ENCODE measurements at places on chromosomes 1 and 21.

DNA sequence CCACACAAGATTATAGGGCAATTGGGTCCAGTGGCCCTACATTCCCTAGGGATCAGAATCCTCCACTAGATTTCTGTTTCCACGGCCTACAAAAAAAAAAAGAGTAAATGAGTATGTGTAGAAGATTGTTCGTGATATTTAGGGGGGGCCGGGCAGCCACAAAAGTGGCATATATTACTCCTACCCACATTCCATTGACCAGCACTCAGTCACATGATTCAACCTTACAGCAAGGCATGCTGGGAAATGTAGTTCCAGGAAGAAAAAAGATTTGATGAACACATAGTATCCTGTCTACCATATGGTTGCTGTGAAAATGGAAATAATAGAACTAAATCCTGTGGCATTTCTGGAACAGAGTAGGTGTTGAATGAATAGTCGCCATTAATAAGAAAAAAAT, 43.4 kb upstream of the GJB5 start:
- DNase-seq, result no peak

DNA sequence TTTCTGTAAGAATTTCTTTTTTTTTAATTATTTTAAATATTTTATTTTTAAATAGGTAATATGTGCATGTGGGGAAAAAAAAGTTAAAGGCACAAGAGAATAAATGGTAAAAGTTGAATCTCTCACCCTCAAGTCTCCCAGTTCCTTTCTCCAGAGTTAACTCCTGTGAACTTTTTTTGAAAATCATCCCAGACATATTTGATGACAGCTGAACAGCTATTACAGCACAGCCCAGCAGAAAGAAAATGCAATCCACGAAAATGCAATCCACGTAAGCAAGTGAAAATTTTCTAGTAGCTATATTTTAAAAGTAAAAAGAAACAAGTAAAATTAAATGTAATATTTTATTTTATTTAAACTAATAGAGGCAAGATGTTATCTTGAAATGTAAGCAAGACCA, 310.0 kb upstream of the RUNX1 start:
- no peak for DNase-seq

DNA sequence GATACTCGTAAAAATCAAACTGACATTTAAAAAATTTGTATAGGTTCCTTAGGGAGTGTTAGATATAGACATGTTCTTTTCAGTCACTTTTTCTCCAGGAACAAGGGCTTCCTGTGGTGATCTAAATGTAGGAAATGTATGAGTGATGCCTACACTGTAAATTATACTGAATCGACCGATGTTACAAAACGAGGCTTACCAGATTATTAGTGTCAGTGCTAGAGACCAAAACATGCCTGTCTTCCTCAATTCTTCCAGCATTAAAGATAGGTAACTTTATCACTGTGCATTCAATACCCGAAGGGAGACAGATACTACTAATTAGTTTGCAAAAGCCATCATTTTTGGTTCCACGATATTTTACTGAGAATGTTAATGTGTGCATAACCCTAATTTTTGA, 86.1 kb downstream of the BRINP3 start:
- no peak for DNase-seq

GRCh38 chr1:208369658-208370057, 125.5 kb upstream of the PLXNA2 start:
- no peak for DNase-seq

DNA sequence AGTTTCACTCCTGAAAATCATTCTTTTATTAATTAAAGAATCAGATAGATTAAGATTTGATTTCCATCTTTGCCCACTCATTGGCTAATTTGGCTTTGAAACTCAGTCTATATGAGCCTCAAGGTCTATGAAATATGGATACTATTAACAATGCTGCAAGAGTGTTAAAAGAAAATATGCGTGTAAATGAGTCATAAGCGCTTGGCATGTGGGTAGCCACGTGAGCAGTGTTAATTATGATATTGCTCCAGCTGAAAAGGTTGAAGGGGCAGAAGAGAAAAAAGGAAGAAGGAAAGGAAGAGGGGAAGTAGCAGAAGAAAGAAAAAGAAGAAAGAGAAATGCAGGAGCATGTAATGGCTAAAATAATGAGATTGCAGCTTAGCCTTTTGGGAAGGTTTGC, 151.4 kb downstream of the CHRM3 start:
- no peak for DNase-seq

- DNase-seq, result no peak
These were observed 31.9 kb upstream of the SGIP1 start for GRCh38 chr1:66502086-66502485.

- no peak for DNase-seq
These were observed 76.6 kb downstream of the TGFBR3 start for GRCh38 chr1:91809317-91809716.

DNA sequence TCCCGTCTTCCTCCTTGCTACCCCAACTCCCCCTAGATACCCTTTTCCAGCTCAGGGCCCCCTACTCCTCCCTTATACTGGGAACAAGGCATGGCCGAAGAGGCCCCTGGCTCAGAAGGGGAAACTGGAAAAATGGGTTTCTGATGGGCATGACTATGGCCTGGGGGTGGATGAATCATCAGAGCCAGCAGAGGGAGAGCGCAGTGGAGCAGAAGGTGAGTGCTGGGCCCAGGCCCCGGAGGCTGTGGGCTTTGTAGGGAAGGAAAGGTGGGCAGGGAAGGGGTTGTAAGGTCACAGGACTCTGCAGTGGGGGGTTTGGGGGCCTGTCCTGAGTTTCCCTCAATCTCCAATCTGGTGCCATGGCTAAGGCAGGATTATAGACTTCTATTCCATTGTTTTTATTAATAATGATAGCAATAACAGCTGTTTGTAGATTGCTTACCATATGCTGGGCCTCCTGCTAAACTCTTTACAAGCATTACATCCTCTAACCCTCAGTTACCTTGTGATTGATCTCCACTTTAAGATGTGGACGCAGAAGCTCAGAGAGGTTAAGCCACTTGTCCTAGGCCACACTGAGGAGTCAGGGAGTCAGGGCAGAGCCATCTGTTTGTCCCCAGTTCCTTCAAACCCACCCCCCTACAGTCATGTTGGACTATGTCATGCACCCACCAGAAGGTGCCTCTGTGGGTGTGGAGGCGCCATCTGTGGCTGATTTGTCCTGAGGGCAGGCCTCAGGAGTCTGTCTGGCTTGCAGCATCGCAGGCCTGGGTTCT, 36.2 kb upstream of the ZNF362 start:
- no peak for DNase-seq

DNA sequence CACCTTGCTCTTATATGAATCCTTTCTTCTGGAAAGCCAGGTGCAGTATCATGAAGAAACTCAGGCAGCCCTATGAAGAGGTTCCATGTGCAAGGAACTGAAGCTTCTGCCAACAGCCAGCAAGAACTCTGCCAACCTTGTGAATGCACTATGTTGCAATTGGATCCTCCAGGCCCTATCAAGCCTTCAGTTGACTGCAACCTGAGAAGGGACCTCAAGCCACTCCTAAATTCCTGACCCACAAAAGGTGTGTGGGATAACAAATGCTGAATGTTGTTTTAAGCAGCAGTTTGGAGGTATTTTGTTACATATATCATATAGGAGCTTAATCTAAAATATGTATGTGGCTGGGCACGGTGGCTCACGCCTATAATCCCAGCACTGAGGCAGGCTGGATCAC, 84.0 kb downstream of the RERE start:
- no peak for DNase-seq

- no peak for DNase-seq
These were observed 10.6 kb downstream of the PGBD5 start for GRCh38 chr1:230415405-230416132.

- no peak for DNase-seq
These were observed 59.5 kb downstream of the AGPAT3 start for GRCh38 chr21:43924421-43925095.

DNA sequence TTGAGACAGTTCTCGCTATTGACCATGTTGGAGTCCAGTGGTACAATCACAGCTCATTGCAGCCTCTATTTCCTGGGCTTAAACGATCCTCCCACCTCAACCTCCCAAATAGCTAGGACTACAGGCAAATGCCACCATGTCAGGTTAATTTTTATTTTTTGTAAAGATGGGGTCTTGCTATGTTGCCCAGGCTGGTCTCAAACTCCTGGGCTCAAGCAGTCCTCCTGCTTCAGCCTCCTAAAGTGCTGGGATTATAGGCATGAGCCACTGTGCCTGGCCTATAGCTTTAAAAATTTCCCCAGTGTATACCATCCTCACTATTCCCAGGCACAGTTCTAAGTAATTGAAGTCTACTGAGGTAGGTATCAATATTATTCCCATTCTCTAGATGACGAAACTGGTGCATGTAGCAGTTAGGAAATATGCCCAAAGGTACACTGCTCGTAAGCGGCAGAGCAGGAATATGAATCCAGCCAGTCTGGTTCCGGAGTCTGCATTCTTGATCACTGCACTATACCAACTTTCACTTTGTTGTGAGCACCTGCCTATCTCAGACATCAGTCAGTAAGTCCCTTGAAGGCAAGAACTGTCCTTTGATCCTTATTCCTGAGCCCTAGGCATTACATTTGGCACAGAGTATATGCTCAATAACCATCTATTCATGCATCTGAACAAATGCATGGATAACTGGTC, 11.5 kb upstream of the SRP9 start:
- DNase-seq, result no peak

GRCh38 chr1:158179301-158180041, 1.2 kb upstream of the CD1D start:
- DNase-seq, result no peak

DNA sequence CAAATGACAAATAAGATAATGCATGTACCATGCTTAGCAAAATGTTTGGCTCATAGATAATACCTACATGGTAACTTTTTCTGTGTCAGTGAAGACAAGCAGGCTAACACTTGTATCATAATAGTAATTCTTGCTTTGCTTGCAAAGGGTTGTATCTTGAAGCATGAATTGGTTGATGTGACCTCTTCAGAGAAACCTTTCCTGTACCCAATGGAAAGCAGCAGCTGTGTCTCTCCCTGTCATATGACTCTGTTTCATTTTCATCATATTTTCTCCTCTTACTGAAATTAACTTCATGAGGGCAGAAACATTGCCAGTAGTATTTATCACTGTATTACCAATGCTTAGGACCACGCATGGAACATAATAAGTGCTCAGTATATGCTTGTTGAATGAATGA, 4.4 kb downstream of the SH2D1B start:
- no peak for DNase-seq

DNA sequence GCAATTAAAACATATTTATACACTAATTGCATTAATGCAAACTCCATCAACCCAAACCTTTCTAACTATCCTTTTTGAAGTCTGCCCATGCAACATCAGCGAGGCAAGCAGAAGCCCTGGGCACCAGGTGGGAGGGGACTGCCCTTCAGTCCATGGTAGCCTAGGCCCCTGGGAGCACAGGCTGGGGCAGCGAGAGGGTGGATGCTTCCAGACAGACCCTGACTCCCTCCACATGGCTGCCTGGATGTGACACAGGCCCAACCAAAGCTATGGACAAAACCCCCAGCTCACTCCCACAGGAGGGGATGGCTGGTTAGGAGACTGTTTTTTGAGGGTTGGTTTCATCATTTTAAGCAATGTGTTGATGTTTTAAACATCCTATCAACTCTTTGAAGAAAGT, 17.8 kb upstream of the LRRC47 start:
- DNase-seq, result no peak

DNA sequence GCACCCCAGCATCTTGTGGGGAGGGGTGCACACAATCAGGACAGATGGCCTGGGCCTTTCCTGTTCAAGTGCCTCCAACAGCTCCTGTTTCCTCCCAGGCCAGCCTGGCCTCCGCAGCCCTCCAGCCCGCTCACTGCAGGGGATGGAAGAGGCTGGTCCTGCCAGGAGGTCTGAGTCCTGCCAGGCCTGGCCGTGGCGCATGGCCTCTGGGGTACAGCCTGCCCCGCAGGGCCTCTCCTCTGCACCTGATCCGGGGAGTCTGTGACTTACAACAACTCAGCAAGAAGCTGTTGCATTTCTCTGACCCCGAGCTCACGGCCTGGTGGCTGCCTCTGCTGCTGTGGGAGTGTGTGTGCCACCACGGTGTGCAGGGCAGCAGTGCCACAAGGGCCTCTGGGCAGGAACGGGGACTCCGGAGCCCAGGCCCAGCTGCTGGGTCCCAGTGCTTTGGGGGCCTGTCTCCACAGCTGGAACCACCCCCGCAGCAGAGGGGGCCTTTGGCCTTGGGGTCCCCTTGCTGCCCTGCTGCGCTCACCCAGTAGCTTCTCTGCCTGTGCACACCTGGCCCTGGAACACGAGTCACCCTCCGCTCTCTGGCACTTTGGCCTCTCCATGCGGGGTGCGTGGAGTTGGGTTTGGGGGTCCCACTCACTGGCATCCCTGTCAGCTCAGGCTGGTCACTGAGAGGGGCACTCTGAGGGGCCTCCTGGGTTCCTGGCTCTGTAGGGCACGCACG, 17.4 kb upstream of the LRRC3 start:
- DNase-seq, result no peak

GRCh38 chr1:76053021-76053420, 21.5 kb upstream of the ST6GALNAC3 start:
- no peak for DNase-seq

DNA sequence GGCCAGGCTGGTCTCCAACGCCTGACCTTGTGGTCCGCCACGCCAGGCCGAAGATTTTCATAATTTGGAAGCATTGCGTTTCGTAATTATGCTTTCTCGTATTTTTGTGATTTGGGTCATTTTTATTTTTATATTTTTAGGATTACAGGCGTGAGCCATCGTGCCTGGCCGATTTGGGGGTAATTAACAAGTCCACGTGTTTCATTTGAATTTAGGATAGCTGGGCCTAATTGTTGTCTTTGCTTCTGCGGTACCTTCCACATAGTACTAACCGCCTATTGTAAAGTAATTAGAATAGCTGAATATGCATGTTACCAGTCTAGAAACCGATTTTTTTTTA, 1.0 kb downstream of the RCC1 start:
- no peak for DNase-seq

DNA sequence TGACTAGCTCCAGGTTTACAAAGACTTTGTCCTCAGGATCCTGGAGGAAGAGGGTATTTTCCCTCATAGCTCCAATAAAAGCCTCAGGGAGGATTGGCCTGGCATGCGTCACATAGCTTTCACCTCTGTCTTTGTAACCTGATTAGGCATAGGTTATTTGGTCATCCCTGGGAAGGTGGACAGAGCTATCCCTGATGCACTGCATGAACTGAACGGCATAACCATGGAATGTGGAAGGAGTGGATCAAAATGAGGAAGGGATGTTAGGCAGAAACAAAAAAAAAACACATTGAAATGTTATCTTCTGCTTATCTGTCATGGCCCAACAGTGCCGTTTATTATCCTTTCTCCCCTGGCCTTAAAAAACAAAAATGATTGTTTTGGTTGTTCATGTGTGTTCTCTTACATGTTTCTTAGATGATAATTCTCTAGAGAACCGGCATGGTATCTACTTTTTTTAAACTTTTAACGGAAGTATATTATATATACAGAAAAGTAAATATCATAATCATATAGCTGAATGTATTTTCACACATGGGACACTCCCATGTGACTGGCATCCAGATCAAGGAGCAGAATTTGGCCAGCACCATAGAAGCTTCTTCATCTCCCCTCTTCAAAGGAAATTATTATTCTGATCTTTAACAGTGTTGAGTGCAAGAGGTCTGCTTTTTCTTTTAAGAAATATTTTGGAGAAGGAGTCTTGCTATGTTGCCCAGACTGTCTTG, 85.3 kb downstream of the RPS6KC1 start:
- DNase-seq, result no peak

- no peak for DNase-seq
These were observed 5.8 kb downstream of the VASH2 start for GRCh38 chr1:212955961-212956620.

- DNase-seq, result no peak
These were observed 32.9 kb downstream of the UROD start for GRCh38 chr1:45044916-45045315.

All from KG1 (cell line).